ENCODE measurements at places on chromosomes 1 and 21.

DNA sequence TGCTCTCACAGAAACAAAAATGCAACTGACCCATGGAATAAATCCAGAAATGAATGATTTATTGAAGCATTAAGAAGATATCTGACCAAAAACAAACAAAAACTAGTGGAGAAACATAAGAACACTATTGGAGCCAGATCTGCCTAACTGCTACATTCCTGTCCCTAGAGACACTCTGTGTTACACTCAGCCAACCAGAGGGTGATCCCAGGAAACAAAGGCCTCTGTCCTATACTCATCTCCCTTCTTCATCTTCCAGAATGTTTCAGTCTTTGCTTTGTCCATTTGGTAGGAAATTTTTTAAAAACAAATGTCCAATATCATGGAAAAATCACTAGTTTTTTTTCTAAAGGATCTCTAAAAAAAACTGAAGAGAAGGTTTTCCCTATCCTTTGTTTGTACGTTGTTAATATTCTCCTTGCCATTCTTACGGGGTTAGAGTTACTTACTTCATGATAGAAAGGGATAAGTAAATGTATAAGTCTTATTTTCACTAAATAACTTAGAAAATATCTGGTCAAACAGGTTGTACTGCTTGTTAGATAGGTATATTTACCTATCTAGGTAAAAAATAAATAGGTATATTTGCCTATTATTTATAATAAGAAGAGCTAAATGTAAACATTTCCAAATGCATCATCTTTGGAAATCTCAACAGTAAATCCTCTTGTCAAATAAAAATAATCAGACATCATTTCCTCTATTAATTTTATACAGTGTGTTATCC lies 59.1 kb downstream of the NME7 start:
- DNase-seq: no peak

DNA sequence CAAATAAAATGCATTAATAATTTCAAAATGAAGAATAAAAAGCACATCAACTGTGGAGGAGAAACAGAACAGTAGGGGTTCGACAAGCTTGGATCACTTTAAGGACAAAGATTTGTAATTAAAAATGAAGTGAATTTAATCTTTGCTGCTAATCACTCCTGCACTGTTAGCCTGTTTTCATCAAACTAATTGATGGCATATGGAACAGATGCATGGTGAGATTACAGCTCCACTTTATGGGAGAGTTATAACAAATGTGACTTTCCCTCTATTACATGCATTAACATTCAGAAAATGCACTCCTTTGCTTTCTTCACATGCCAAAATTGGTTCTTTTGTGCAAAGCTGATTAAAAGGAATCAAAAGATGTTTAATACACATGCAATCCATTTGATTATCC lies 207.2 kb upstream of the C21orf91 start:
- no peak for DNase-seq

GRCh38 chr1:57796616-57797015 lies 372.8 kb upstream of the DAB1 start:
- no peak for DNase-seq

- DNase-seq: no peak
These were observed 21.1 kb downstream of the PROX1 start for GRCh38 chr1:214008791-214009422.

DNA sequence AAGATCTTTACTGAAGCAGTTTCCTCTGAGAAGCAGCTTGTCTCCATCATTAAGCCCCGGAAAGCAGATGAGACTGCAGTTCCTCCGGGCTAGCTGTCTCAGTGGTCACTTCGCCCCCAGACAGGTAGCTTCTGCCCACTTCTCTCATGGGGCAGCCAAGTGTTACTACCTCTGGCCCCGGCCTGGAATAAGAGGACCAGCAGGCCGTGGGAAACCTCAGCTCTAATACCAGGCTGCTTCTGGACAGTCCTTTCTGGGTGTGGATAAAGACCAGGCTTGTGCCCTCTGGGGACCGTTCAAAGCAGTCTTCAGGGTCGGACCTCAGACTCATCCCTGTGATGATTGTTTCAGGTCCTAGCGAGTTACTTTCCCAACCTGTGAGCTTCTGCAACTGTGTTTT lies 54.8 kb downstream of the RUNX3 start:
- DNase-seq: no peak

- no peak for DNase-seq
These were observed 36.0 kb upstream of the PRDM2 start for GRCh38 chr1:13663969-13664368.

DNA sequence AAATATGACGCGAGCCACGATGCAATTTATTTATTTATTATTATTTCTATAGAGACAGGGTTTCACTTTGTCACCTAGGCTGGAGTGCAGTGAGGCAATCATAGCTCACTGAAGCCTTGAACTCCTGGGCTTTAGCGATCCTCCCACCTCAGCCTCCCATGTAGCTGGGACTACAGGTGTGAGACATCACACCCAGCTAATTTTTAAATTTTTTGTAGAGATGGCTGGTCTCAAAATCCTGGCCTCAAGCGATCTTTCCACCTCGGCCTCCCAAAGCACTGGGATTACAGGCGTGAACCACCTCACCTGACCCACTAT lies 63.6 kb downstream of the IRF2BP2 start:
- no peak for DNase-seq

DNA sequence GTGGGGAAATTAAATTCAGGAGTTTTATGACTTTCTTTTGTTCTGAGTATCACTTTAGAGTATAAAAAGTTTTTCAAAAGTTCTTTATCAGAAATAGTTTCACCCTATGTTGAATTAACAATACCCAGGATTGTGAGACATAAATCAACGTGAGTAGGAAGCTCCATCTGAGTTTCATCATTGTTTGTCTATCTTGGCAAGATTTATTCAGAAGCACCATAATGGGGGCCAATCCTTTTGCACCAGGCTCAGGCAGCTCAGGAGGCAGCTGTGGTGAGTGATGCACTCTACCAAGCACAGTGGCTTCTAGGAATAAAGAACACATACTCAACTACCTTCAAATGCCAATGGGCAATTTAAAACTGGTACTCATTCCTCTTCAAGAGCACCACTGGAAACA lies 12.0 kb downstream of the CREG1 start:
- DNase-seq: no peak
